ENCODE measurements at places on chromosomes 3 and 15.

GRCh38 chr15:67134067-67134838 is 68.9 kb downstream of the SMAD3 start:
- DNase-seq, result no peak

DNA sequence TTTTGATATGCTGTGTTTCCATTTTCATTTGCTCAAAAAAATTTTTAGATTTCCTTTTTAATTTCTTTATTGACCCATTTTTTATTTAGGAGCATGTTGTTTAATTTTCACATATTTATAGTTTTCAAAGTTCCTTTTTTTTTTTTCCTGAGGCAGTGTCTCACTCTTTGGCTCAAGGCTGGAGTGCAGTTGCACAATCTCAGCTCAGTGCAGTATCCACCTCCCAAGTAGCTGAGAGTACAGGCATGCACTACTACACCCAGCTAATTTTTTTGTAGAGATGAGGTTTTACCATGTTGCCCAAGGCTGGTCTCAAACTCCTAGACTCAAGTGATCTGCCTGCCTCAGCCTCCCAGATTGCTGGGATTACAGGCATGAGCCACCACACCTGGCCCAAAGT is 36.2 kb downstream of the PFN2 start:
- DNase-seq, result no peak

DNA sequence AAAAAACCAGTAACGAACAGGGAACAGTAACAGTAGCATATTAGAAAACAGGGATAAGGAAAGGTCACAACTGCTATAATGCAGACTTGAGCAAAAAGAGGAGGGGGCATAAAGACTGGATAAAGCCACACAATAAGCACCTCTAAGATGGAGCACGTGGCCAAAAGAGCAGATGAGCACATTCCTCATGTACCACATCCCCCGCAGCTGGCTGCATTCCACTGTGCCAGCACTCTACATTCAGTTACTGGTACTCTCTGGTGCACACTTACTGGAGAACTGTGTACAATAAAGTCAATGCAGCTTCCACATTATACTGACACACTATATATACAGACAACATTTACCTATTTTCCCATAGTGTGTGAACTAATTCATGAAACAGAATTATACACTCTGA is 64.7 kb downstream of the UBE3A start:
- no peak for DNase-seq

DNA sequence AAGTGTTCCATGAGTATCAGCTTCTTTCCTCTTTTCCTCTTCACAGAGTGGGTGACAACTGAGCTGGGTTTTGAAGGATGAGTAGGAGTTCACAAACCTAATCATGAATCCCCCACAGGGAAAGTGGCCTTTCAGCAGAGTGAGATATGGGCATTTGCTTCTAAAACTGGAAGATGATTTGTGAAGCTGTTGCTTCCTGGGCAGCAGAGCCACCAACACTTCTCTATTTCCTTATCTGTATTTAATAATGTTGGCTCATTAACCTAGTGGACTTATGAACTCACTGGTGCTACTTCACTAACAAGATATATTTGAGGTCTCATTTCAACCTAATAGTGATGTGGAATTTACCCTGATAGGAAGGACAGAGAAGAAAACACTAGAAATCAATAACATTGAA is 152.8 kb downstream of the SYNPR start:
- no peak for DNase-seq

- DNase-seq, result no peak
Measured at GRCh38 chr3:53346922-53347260, 452 bp downstream of the DCP1A start.

GRCh38 chr15:56211064-56211463 is 32.6 kb downstream of the RFX7 start:
- no peak for DNase-seq

GRCh38 chr3:154430014-154430413 is at the start of gene GPR149:
GPR149 (minus strand) TSS chr3:154430190; CDS start chr3:154429615, 575 bp downstream.
- DNase-seq, result no peak

GRCh38 chr3:197266331-197266730 is 32.1 kb downstream of the DLG1 start:
- DNase-seq, result no peak

GRCh38 chr3:155182467-155182866 is 102.3 kb downstream of the MME start:
- no peak for DNase-seq

DNA sequence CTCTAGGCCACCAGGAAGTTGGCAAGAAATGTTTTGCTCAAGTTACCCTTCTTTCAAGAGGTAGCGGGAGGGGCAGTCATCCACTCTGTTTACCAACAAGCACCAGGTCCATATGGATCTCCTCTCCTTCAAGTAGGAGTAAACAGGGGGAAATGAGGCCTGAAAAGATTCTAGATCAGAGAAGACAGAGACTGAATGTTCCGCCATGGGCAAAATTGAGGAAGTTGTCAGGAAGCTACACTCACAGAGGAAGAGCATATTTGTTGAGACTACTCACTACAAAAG is 81.6 kb downstream of the KLF15 start:
- no peak for DNase-seq

DNA sequence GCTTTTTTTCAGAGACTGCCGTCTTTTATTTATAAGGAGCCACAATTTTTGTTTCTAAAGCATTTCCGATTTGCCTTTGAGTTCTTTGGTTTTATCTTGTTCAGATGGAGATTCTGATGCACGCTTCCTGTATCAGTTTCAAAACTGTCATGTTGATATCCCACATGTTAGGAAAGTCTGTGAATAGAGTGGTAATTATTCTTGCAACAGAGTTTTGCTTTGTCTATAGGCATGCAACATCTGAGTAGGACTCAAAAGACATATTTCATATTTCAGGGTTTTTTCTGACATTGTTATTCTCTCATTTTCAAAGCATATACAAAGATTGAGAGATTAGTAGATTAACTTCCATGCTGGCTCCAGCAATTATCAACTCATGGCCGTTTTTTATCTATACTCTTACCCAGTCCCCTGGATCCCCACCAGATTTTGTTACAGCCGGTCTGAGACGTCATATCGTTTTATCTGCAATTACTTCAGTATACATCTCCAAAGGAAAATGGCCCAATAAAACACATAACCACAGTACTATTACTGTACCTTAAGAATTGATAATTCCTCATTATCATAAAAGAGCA is 22.4 kb downstream of the PAQR5 start:
- DNase-seq, result no peak

- no peak for DNase-seq
Measured at GRCh38 chr3:150302246-150302645, 105.9 kb upstream of the TSC22D2 start.

GRCh38 chr3:30539772-30540171 is 66.6 kb upstream of the TGFBR2 start:
- DNase-seq, result no peak

DNA sequence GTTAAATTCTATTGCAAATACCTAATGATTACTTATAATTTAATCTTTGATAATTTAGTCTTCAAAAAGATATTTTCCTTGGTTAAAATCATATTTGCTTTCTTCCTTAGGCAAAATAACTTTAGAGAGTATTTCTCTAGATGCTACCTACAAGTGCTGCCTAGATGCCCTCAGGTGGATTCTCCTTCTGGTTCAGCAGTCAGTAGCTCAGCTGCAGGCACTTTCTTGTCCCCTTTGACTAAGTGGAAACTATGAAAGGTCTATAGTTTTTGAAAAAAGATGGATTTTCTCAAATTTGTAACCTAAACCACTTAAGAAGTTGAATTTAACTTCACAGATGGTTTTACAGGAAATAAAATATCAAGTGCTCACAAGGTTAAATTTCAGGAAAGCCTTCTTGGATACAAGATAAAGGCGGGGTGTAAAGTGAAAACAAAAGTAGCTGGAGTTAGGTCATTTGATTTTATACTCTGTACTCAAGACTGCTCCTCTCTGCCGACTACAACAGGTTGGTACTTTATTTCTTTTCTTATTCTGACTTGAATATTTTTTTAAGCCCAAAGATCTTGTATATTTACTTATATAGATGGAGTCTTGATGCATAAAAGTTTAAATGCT is at the start of gene ACKR4:
ACKR4 (plus strand) TSS at position 455 of the 618 bp plus-strand sequence. CDS start 3,128 bp downstream, outside the sequence.
- DNase-seq, result no peak

DNA sequence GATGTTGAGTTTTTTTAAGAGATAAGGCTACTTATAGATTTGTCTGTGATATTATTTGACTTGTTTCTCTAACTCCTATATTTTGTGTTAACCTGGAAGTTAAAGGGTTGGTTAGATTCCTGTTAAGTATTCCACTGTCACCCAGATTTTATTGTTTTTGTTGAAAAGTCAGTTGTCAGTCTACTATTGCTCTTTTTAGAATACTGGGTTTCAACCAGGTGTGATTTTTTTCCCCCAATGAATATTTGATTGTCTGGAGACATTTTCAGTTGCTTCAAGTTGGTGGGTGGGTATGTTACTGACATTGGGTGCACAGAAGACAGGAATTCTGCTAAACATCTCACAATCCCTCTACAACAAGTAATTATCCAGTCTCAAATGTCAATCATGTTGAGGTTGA is 43.8 kb upstream of the GPR149 start:
- no peak for DNase-seq

- DNase-seq, result no peak
Measured at GRCh38 chr3:18410205-18410604, 14.9 kb downstream of the SATB1 start.

- peak; percentile 28 for DNase-seq
Measured at GRCh38 chr3:12662593-12663400, 1.1 kb downstream of the RAF1 start.

GRCh38 chr3:133280586-133280985 is 119.3 kb upstream of the BFSP2 start:
- DNase-seq, result no peak

DNA sequence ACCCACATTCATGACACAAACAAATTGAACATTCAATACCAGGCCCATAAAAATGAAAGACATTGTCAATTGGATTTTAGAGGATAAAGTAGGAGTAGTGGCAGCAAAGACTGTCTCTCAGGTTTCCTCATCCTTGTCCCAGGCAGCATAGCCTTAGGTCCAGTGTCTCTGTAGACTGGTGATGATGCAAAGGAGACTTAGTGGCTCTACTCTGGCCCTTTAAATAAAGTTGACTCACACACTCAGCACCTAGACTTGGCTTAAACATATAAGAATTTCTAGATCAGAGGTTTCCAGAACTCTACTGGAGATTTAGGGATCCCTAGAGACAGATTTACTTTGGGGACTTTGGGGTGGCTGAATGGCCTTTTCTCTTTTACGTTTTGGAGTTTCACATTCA is 166.6 kb downstream of the NR1D2 start:
- no peak for DNase-seq

DNA sequence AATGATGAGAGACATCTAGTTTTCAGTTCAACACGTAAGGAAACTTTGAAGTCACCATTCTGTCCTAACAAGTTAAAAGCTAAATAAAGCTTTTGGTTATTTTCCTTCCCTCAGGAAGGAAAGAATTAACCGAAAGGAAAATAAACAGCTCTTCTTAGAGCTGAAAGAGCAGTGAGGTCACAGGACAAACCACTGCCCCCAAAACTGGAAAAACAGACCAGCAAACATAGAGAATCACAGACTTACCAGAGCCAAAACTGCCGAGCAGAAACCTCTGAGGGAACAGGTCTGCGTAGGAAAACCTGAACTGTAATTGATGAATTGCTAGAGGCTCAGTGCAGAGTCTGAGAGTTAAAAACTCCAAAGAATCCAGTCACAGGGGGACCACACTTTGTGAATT is 14.7 kb downstream of the USP50 start:
- no peak for DNase-seq

- DNase-seq, result no peak
Measured at GRCh38 chr15:101504866-101505609, 15.5 kb upstream of the PCSK6 start.

GRCh38 chr3:13475871-13476590 is 4.1 kb upstream of the HDAC11 start:
- DNase-seq, result no peak

GRCh38 chr15:101407439-101407838 is 82.1 kb downstream of the PCSK6 start:
- DNase-seq, result no peak

DNA sequence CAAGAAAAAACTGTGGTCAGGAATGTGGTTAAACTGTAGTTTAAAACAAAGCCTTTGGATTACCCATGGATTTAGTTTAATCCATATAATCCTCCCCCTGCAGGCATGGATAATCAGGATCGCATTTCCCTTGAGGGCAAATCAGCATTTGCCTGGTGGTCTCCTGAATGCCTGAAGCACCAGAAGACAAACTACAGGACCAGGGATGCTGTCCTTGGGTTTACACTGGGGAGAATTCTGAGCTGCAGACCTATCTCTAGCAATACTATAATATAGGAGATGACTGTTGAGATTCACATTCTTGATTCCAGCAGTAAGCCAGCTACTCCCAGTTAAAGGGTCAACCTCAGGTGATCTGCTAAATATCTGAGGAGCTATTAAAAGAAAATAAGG is 10.6 kb downstream of the PIK3CB start:
- no peak for DNase-seq

- no peak for DNase-seq
Measured at GRCh38 chr3:137008976-137009375, 51.2 kb downstream of the IL20RB start.

DNA sequence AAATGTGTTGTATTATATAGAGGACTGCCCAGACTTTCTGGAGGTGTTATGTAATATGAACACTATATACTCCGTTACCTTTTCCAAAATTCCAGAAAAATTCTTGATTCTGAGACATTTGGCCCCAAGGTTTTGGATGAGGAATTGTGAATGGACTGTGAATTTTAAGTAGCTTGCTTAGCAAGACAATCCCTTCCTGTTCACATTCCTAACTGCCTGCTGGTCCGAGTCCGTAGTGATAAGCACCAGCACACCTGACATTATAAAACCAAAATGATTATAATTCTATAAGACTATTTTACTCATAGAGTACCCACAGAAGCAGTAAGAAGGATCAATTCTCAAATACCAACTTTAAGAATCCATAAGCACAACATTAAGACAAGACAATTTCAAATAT is 11.2 kb downstream of the EXD1 start:
- no peak for DNase-seq

GRCh38 chr3:194139071-194139813 is 3.3 kb downstream of the HES1 start:
- DNase-seq, result no peak

GRCh38 chr15:98444138-98444537 is 204.2 kb upstream of the IGF1R start:
- no peak for DNase-seq

- no peak for DNase-seq
Measured at GRCh38 chr15:73927476-73928240, 1.4 kb downstream of the LOXL1 start.

DNA sequence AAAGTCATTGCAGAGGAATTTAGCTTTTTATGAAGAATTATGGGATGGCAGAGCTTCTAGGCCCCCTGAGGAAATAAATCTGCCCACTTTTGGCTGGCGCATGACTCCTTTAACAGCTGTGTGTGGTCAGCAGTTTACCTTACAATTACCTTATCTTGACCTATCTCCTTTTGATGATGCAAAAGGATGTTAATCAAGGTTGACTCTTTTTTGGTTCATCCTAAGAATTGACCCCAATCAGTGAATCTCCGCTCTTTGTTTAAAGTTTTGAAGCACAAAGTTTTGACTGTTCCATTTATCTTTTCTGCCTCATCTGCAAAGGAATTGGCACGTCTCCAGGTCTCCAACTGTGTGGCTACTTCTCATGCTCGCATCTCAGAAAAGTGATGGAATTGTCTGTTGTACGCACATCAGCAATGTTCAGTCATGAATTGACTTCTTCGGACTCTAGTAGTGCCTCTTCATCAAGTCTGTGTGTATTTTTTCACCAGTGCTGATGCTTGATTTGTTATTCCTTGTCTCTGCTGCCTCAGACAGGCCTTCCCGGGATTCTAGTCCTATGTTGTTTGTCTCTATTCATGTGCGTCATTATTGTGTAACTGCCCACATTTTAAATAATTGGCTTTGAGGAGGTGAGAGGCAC is 196.2 kb upstream of the CFAP20DC start:
- no peak for DNase-seq

- no peak for DNase-seq
Measured at GRCh38 chr3:107683447-107683846, 160.7 kb downstream of the BBX start.

Data from neural crest cell (in vitro differentiated cells).